ENCODE measurements at places on chromosomes 3 and 15.

DNA sequence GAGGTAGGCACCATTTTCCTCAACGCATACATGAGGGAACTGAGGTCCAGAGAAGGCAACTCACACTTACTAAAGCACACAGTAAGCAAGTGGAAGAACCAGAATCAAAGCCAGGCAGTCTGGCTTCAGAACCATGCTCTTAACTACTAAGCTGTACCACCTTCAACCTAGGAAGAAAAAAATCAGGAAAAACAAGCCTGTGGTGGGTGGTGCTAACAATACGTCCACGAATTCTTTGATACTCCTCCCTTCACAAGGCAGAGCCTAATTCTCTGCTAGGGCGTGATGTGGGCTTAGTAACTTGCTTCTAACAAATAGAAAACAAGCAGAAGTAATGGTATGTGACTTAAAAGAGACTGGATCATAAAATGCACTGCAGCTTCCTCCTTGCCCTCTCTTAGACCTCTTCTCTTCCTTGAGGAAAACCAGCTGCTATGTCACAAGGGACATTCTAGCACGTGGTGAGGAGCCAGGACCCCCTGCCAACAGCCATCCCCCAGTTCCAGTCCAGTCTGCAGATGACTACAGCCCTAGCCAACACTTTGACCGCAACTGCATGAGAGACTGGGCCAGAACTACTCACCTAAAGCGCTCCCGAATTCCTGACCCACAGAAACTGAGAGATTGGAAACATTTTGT is 36.9 kb downstream of the HACD2 start:
- no peaks in the 10 kb centered on the region for H3K27me3 ChIP-seq
- H3K36me3 ChIP-seq = peaks cover 55% of the 10 kb centered on the region
- H3K4me1 ChIP-seq = peaks cover 13% of the 10 kb centered on the region

- H3K4me3 ChIP-seq = no peak overlapping the region
- DNase-seq = no peak
- H3K4me1 ChIP-seq = peaks cover 24% of the 10 kb centered on the region
Observed at GRCh38 chr3:136883967-136884720, 22.1 kb downstream of the NCK1 start.

- H3K4me1 ChIP-seq = no peaks in the 10 kb centered on the region
- DNase-seq = peak; percentile 8
- H3K27ac ChIP-seq = no peak overlapping the region
- H3K4me3 ChIP-seq = no peak overlapping the region
- no peaks in the 10 kb centered on the region for H3K27me3 ChIP-seq
- H3K36me3 ChIP-seq = no peaks in the 10 kb centered on the region
Observed at GRCh38 chr15:73727330-73727976, 25.7 kb downstream of the INSYN1 start.

DNA sequence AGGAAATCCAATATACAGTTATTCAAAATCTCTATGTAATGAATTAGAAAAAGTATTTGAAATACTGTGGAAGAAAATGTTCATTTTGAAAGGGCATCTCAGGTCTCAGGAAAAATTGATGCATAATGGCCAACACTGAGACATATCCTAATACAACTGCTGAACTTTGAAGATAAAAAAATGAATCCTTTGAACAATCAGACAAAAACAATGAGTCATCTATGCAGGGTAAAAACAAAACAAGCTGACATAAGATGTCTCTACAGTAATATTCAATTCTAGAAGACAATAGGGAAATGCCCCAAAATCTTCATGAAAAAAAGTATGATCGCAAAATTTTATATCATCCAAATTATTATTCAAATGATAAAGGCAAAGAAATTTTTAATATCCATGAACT is 34.0 kb upstream of the ZNF280D start:
- DNase-seq = no peak
- H3K27ac ChIP-seq = no peak overlapping the region
- peaks cover 8% of the 10 kb centered on the region for H3K4me1 ChIP-seq
- H3K27me3 ChIP-seq = no peaks in the 10 kb centered on the region
- no peaks in the 10 kb centered on the region for H3K36me3 ChIP-seq

- H3K36me3 ChIP-seq = no peaks in the 10 kb centered on the region
- H3K27ac ChIP-seq = peak overlapping the region; percentile 88
- peak; percentile 67 for DNase-seq
Observed at GRCh38 chr3:46163556-46164041, 44.5 kb downstream of the CCR1 start.

- H3K4me3 ChIP-seq = no peak overlapping the region
- H3K27ac ChIP-seq = no peak overlapping the region
- peaks cover 35% of the 10 kb centered on the region for H3K27me3 ChIP-seq
- no peaks in the 10 kb centered on the region for H3K36me3 ChIP-seq
- H3K4me1 ChIP-seq = no peaks in the 10 kb centered on the region
Observed at GRCh38 chr3:116316771-116317170, 128.5 kb downstream of the LSAMP start.

GRCh38 chr15:71743861-71744382 is 66.4 kb upstream of the NR2E3 start:
- peaks cover 19% of the 10 kb centered on the region for H3K4me1 ChIP-seq
- H3K27ac ChIP-seq = no peak overlapping the region
- no peak overlapping the region for H3K4me3 ChIP-seq
- no peaks in the 10 kb centered on the region for H3K27me3 ChIP-seq
- no peaks in the 10 kb centered on the region for H3K36me3 ChIP-seq

- H3K4me1 ChIP-seq = no peaks in the 10 kb centered on the region
- no peaks in the 10 kb centered on the region for H3K36me3 ChIP-seq
Observed at GRCh38 chr3:109363634-109364033, 26.3 kb upstream of the DPPA4 start.

GRCh38 chr3:46900007-46900292 is 22.4 kb downstream of the PTH1R start:
- no peaks in the 10 kb centered on the region for H3K36me3 ChIP-seq
- no peak overlapping the region for H3K27ac ChIP-seq
- H3K4me3 ChIP-seq = no peak overlapping the region
- H3K4me1 ChIP-seq = no peaks in the 10 kb centered on the region

DNA sequence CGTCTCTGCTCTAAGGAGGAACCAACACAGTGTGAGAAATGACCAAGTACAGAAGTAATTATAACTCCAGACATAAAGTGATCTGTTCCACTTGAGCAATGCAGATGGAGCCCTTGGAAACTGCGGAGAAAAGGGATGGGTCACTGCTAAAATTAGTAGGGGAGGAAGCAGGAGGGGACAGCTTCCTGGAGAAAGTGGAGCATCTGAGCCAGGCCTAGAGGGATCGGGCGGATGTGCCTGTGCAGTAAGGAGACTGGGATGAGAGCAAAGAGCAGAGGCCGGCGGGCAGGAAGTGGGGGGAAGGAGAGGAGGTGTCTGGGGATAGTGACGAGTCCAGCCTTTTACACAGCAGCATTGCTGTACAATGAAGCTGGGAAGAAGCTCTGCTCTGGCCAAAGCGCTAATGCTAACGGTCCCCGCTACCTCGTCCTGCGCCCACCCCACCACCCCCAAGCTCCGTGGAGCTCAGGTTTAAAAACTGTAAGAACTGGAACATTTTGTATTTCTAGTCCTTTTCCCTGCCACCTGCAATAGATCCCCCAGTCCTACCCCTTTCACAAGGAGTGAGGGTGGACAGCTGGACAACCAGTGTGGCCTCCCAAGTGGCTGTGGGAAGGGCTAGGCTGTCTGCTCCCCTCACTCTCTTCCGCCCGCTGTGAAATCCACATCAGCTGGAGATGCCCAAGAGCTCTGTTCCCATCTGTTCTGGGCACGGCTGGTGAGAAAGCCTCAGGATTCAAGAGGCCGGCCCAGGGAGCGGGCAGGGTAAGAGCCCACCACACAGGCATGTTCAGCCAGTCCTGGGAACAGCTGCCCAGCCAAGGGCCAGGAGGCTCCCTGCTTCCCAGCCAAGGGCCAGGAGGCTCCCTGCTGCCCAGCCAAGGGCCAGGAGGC is 53.0 kb upstream of the HES1 start:
- no peak overlapping the region for H3K27ac ChIP-seq
- H3K27me3 ChIP-seq = no peaks in the 10 kb centered on the region
- DNase-seq = no peak
- no peaks in the 10 kb centered on the region for H3K36me3 ChIP-seq
- H3K4me3 ChIP-seq = no peak overlapping the region
- no peaks in the 10 kb centered on the region for H3K4me1 ChIP-seq

- H3K36me3 ChIP-seq = peaks cover 61% of the 10 kb centered on the region
- no peak overlapping the region for H3K27ac ChIP-seq
- no peaks in the 10 kb centered on the region for H3K27me3 ChIP-seq
Observed at GRCh38 chr3:45516829-45517228, 77.7 kb upstream of the LIMD1 start.
